CD4-positive, alpha-beta T cell treated with Interleukin-17A for 4 hours (primary cell): ENCODE measurements at places on chromosomes 2 and 18.

GRCh38 chr2:156445296-156446220 lies 9.4 kb downstream of the GPD2 start:
- DNase-seq: no peak

DNA sequence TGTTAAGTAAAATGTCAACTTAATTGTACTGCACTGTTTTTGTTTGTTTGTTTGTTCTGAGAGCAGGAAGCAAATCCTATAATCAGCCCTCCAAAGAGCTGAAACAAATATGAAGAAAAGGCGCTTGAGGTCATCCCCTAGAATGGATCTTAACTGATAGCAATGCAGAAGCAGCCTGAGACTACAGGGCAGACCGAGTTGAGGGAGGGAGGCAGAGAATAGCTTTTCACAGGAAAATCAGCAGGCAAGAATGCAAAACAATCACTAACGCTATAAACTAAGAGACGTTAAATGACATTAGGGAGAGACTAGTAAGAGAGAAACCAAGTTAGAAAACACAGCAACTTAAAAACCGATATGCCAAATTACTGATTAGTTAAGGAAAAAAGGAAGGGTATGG lies 37.2 kb downstream of the GALNT1 start:
- no peak for DNase-seq

DNA sequence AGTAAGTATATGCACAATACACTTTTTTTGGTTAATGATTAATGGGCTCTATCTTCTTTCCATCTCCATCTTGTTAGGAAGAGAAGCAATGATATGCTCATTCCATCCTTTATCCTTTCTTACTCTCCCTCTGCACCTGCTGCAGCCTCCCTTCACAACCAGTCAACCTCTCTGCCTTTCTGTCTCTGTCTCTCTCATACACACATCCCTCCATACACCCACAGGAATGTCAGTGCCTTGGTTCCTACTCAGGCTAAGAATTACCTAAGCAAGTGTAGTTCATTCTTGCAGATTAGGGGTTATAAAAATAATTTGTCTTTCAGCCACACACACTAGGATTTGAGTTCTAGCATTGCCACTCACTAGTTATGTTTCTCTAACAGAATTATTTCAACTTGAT lies 45.6 kb downstream of the MAP2 start:
- DNase-seq: no peak

DNA sequence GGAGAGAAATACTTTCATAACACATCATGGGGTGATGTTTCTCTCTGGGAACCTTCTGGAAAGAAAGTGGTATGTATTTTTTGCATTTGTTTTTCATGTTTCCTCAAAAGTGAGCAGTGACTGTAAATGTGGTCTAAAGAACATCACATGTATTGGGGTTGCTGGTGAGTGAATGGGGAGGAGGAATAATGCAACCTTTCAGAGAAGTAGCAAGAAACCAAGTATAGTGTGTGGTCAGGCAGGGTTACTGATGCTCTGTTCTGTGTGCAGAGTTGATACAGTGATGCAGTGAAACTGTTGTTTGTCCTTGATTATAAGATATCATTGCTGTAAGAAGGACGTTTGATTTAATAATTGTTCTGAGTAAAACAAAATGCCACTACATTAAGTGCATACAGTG lies 24.1 kb downstream of the ADNP2 start:
- no peak for DNase-seq

- no peak for DNase-seq
Observed at GRCh38 chr2:181036848-181037603, 56.6 kb downstream of the UBE2E3 start.

DNA sequence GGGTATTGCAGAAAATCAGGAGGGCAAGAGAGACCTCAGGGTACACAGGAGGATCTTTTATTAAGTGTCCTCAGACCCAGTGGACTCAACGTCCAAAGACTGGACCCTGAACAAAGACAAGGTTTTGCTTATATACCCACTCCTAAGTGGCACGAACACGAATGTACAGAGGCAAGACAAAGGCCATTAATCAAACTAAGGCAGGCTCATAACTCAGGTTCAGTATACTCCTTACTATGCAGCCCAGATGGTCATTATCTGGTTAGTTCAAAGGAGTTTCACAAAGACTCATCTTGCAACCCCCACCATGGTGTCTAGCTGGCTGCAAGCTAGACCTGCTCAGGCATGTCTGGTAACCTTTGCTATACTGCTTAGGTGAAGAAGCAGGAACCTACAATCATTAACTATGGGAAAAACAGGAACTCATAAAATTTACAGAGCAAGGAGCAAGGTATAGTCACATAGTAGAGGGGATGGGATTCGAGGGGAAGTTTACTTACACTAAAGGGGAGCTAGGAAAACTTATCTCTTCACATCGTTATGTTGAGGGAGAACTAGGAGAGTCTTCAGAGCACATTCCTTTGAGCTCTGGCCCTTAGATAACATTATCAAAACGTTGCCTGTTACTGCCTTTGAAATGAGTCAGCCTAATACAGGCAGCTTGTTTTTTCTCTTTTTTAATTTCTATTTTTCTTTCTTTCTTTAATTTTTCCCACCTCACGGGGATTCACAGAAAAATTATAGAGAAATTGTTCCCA lies 33.9 kb downstream of the SLC4A3 start:
- DNase-seq: no peak

DNA sequence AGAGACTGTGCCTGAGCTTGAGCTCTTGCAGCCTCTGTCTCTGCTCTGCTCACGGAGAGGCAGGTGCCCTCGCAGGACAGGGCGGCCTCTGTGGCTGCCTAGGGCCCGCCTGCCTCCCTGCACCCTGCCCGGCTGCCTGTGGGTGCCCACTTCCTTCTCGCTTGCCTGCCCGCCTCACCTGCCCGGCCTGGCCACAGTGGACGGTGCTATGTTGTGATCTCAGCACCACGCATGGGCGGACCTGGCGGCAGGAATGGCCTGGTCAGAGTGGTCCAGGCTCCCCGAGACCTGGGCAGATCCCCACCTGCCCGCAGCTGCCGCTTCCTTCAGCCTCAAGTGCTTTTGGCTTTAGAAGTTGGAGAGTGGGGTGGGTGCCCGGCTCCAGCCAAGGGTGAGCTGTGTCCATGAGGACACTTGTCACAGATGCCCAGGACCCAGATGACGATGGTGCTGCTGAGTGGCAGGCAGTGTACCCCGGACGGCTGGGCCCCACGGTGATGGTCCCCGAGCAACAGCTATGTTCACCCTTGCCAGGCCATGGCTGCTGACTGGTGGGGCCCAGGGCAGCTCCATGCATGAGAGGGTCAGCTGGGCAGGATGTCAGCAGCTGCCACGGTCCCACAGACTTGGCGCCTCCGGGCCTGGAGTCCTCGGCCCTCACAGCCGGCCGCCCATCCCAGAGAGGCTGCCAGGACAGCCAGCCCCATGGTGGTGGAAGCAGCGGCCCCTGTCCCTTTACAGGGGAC lies 25.3 kb downstream of the RTP5 start:
- no peak for DNase-seq

DNA sequence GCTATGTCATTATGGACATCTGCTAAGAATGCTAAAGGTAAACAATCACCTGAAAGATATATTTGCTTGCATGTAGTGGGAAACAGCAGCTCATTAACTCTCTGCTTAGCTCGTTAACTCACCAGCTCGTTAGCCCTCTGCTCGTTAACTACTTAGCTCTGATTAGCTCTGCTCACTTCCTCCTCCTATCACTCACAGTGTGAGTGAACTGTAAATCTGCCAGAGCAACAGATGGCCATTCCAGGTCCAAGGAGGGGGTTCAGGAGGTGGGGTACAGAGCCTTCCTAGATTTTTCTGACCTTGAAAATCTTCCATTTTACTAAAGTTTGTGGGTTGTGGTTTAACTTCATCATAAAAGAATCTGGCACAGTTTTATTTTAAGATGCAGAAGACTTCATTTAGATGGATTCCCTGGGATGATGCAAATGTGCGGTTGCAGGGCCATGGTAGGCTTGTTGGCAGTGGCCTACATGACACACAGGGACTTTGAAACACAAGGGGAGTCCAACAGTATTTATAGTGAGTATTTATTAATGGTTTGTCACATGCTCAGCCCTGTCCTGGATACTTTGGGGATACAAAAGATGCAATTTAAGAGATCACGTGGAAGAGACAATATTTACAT lies 1633.7 kb upstream of the CELF4 start:
- DNase-seq: no peak

- no peak for DNase-seq
Observed at GRCh38 chr2:59034837-59035236, 793.7 kb upstream of the FANCL start.

- no peak for DNase-seq
Observed at GRCh38 chr2:147351784-147352183, 493.0 kb upstream of the ACVR2A start.

DNA sequence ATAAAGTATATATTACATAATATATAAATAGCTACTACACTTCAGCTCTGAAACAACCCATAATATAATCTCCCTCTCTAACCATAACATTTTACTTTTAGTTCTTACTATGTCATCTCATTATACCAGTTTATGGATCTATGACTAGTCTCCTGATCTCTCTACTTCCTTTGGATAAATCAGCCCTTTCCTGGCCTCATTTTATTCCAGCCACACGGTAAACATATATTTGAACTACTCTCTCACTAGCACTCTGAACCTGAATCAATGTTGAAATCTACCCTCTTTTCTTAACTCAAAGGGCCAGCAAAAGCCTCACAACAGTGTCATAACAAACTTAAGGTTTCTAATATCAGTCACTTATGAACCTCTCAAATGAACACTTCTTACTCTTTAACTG lies 62.6 kb downstream of the BAZ2B start:
- no peak for DNase-seq

DNA sequence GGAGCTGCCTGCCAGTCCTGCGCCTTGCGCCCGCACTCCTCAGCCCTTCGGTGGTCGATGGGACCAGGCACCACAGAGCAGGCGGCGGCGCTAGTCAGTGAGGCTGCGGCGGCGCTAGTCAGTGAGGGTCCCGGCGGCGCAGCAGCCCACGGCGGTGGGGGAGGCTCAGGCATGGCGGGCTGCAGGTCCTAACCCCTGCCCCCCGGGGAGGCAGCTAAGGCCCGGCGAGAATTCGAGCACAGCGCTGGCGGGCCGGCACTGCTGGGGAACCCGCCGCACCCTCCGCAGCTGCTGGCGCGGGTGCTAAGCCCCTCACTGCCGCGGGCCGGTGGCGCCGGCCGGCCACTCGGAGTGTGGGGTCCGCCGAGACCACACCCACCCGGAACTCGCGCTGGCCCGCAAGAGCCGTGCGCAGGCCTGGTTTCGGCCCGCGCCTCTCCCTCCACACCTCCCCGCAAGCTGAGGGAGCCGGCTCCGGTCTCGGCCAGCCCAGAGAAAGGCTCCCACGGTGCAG lies 867.4 kb downstream of the DSC3 start:
- DNase-seq: no peak

DNA sequence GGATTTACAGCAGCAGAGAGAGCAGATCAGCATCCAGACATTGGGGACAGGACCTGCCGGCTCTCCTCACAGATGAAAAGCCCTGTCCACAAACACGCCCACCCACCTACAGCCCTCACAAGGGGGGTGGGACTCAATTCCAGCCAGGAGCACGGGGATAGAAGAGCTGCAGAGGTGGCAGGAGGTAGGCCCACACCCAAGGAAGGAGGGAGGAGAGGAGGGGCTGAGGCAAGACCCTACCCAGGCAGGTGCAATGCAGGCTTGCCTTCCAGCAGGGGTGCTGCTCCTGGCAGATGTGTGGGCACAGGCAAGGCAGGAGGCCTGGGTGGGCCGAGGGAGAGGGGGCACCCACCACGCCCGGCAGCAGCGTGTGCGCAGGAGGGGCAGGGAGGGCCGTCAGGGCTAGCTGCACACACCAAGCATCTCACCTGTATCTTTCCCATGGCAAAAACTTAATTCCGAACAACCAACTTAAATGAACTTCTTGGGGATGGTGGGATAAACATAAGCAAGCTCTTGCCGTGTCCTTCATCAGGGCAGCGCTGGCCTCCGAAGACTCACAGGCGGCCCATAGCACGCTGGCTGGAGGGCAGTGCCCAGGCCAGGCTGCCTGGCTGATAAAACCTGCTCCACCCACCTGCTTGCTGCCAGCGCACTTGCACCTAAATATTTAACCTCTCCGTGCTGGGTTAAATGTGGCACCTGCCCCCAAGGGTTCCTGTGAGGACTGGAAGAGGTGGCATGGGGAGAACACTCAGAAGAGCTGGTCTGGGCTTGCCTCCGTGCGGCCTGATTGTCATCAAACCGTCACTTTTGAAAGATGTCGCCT lies 219.5 kb downstream of the HDAC4 start:
- no peak for DNase-seq

DNA sequence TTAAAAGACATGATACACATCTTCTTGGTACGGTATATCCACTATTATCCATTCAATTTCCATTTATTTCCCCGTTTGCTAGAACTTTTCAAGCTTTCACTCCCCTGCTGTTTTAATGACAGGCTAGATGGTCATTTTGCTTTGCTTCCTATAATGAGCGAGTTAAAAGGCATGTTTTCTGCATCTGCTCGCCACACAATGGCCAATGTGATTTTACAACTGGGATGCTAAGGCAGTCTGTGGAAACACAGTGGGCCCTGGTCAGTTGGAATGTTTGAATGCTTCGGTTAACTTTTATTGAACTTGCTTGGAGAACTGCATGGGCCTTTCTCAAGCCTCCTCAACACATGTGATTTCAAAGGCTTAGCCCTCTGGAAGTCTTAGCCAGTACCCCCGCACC lies 48.4 kb upstream of the TNP1 start:
- DNase-seq: no peak

DNA sequence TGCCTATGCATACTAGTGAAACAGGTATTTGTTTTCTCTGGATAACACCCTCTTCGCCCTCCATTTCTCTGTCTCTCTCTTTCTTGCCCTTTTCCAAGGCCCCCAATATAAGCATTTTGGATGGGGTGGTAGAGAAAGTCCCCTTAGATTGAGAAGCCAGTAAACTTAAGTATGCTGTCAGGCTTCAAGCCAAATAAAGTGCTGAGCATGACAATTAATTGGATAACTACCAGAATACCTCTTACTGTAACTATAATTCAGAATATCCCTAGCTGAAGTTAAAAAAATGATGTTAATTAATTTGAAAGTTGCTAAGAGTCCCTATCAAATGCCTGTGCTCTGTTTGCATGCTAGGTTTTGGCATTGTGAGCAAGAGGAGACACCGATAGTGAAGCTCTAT lies 324.8 kb downstream of the PARD3B start:
- DNase-seq: no peak

DNA sequence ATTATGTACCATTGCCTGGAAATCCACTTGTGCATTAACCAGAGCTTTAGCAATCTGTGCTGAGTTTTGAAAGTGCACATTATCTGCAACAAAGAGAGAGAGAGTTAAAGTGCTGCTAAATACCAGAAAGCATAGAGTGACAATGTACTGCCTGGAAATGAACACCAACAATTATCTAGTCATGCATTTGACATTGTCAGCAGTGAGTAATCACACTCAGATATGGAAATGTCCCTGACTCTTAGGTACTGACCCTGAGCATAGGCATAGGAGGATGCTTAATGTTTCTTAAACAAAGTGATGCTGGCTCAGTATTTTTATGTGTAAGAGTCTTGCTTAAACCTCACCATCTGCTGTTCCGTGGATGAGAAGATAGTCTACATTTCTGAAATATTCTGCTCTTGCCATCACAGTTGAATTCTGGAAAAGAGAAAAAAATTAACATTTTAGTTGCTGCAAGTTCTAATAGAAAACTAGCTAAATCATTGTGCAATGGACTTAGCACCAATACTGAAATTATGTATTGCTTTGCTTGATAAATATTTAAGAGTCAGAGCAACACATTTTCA lies 20.8 kb upstream of the GCG start:
- no peak for DNase-seq

- DNase-seq: no peak
Observed at GRCh38 chr2:54497763-54498680, 41.9 kb downstream of the SPTBN1 start.
